Gastroesophageal sphincter (tissue), 4 donors: ENCODE measurements at places on chromosomes 6 and 20. TPM values are rescaled to one million over a fixed set of nuclear protein-coding genes. Genes with fewer than 3 reads are reported as not detected.

DNA sequence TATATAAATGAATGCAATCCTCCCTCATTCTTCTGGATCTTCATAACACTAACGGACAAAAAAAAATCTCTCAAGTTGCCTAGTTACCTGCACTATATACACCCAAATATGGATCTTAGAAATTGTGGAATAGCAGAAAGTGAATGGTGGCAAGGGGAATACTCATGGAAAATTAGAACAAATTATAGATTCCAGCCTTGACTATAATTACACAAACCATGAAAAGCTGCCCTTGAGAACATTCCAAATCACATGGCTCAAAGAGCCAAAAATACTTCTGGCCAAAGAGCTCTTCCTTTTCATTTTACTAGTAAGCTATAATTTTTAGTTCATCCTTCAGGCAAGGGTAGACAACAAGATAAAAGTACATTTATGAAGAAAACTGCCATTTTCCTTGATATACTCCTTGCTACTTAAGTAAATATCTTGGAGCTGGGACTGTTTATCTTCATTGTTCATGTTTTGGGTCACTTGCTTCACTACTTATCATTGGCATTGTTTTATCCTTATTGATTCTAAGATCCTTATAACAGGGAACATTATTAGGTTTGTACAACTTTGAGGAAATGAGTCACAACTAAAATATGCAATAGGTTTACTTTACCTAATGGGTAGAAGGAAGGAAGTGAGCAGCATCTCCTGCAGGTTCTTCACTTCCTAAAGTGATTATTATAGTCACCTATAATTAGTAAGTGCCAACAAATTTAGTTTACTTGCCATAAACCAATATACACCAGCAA, 6.4 kb upstream of the MTRES1 start:
- no peak for ATAC-seq

- no peak for ATAC-seq
These were observed 186.7 kb upstream of the PDE10A start for GRCh38 chr6:165849534-165850430.

DNA sequence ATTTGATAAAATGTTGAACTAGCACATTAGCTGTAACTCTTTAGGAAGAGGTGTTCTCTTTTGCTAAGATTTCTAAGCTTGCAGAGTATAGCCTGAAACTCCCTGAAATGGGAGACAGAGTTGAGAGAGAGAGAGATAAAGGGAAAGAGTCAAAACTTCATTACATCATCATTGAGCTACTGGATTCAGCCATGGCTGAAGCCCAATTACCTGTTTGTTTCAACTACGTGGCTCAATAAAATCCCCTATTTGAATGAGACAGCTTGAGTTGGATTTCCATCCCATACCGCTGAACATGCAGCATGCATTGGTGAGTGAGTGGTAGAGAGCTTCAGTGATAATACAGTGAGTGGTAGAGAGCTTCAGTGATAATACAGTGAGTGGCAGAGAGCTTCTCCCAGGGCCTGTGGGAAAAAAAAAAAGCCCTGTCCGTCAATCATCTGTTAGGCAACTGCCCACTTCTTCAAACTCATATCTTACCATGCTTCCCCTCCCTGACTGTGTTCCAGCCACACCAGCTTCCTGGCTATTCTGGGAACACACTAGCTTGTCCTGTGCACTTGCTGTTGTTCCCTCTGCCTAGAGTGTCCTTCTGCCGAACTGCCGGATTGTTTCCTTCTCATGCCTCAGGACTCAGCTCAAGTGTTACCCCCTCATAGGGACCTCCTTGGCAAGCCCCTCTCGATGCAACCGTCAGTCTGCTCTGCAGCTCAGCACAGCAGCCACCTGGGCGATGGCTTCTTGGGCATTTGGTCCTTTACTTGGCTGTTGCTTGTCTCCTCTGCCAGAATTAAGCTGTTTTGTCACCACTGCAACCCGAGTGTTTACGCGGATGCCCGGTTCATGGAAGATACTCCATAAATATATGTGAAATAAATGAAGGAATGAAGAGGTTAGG, 91.3 kb upstream of the EYA2 start:
- no peak for ATAC-seq

GRCh38 chr20:41180599-41181333, 43.4 kb downstream of the PLCG1 start:
- no peak for ATAC-seq

- no peak for ATAC-seq
These were observed 122.4 kb downstream of the TCP11 start for GRCh38 chr6:35018746-35019145.

- ATAC-seq = peak; percentile 65
These were observed 62.4 kb downstream of the TNFRSF21 start for GRCh38 chr6:47247227-47247797.

DNA sequence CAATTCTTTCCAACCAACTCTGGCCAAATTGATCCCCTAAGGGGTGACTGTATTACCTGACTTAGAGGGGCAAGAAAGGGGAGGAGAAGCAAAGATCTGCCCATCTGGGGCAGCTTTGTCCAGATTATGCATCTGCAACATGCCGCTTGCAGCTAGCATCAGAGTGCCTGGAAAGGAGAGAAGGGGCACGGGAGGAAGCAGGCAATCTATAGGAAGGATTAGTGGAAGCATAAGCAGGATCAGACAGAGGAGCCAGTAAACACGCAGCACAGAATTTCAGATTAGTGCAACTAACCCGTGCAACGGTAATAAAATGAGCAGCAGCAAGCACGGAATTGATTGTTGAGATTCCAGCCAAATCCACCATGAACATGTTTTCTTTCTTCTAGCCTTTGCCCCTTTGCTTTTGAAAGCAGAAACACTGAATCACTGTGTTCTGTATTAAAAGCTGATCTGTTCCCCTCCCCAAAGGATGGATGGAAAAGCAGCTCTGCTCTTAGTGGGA, 643.6 kb upstream of the CHD6 start:
- ATAC-seq = no peak

- no peak for ATAC-seq
These were observed 255.8 kb upstream of the RAB32 start for GRCh38 chr6:146287691-146288369.

DNA sequence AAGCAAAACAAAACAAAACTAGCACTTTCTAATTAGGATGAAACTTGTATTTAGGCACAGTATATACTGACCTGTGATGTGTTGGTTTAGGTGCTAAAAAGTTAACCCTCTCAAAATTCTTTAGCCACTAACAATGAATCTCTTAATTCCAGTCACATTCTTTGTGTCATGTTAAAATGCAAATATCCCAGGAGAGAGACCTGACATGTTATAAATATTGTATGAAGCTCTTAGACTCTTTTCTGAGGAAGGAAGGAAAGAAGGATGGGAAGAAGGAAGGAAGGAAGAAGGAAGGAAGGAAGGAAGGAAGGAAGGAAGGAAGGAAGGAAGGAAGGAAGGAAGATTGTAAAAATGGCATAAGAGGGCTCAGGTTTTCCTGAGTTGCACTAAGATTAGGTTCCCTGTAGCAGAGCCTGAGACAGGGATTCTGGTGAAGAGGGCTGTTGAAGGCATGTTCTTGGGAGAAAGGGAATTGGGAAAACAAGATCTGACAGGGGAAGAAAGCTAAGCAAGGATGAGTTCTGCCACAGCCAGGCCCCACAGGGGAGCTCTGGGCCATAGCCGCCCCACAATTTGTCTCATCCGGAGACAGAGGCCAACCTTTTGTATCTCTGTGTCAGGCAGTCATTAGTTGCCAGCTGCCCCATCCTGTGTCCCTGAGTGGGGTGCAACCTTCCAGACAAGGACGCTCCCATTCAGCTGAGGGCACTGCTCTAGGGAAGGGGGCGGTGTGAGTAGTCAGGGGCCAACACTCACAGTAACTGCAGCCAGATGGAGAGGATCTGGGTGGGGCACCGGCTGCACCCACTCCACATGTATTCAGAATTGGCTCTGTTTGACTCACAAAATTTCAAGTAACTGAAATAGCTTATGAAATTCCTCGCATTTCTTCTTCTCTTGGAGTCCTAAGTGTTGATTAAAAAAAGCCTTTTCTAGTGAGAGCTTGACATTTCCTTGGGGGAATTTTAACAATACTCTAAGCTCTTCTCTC, 189.3 kb upstream of the ARG1 start:
- no peak for ATAC-seq

DNA sequence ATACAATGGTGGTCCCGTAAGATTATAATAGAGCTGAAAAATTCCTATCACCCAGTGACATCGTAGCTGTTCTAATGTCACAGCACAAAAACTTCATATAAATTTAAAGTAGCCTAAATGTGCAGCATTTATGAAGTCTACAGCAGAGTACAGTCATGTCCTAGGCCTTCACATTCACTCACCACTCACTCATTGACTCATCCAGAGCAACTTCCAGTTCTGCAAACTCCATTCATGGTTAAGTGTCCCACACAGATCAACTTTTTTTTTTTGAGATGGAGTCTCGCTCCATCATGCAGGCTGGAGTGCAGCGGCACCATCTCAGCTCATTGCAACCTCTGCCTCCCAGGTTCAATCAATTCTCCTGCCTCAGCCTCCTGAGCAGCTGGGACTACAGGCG, 20.9 kb upstream of the KCNG1 start:
- ATAC-seq = no peak

- peak; percentile 41 for ATAC-seq
These were observed 15.2 kb downstream of the VNN2 start for GRCh38 chr6:132742495-132742894.

- peak; percentile 95 for ATAC-seq
These were observed at the start of gene EXOC2 for GRCh38 chr6:692858-693722. TSS of gene EXOC2 (minus strand) at chr6:693139. CDS start at chr6:637818, 55,321 bp downstream.

- ATAC-seq = no peak
These were observed 3.8 kb downstream of the RIPOR2 start for GRCh38 chr6:24931718-24932691.

- peak; percentile 28 for ATAC-seq
These were observed 535 bp upstream of the ABCF1 start for GRCh38 chr6:30570740-30571074.

DNA sequence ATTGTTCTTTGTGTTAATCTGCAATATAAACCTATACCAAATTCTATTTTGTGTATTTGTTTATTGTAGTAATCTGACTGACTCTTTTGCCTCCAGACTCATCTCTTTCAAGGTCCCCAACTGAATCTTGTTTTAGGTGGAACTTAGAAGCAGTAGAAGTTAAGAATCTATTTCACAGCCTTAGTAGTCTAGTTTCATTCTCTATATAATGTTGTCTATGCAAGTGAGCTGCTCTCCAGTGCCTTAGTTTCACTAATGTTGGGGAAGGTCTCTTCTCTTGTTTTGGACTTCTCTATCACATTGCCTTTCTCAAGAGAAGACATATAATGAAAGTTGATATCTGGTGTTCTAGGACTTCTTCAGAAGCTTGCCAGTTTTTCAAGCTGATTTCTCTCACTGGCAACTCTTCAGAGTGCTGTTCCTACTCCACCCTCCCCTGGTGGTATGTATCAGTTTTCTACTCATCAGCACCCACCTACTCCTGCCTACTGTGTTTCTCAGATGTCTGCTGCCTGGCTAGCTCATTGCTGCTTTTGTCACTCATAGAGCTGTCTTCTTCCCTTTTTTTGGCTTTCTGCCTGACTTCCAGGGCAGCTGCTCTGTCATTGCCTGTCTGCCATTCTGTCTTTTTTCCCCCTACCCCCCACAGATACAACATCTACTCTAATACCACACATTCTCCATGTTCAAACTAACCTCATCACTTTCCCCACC, 82.1 kb downstream of the PTPRA start:
- ATAC-seq = no peak

DNA sequence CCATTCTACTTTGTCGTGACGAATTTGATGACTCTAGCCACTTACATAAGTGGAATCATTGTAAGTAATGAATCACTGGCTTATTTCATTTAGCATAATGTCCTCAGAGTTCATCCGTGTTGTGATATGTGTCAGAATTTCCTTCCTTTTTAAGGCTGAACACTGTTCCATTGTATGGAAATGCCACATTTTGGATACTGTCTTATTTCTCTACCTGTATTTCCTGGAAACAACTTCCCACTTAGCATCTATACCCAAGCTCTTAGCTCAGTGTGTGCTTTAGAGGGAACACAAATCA, 28.8 kb upstream of the GGTLC1 start:
- ATAC-seq = no peak

DNA sequence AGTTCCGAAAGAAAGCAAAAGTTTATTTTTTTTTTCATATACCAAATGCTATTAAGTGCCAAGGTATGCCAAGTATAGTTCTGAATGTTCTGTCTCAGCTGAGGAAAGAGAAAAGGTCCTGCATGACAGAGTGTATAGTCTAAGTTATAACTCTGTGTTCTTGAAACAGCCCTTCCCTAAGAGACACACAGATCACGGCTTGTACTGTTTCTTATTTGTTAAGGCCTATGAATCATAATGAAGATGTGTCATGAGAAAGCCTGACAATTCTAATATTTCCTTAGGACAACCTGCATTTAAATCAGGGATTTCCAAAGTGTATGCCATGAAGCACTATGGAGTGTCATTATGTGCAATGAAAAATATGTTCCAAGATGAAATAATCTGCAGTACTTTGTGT, 538.7 kb upstream of the CDH4 start:
- no peak for ATAC-seq

DNA sequence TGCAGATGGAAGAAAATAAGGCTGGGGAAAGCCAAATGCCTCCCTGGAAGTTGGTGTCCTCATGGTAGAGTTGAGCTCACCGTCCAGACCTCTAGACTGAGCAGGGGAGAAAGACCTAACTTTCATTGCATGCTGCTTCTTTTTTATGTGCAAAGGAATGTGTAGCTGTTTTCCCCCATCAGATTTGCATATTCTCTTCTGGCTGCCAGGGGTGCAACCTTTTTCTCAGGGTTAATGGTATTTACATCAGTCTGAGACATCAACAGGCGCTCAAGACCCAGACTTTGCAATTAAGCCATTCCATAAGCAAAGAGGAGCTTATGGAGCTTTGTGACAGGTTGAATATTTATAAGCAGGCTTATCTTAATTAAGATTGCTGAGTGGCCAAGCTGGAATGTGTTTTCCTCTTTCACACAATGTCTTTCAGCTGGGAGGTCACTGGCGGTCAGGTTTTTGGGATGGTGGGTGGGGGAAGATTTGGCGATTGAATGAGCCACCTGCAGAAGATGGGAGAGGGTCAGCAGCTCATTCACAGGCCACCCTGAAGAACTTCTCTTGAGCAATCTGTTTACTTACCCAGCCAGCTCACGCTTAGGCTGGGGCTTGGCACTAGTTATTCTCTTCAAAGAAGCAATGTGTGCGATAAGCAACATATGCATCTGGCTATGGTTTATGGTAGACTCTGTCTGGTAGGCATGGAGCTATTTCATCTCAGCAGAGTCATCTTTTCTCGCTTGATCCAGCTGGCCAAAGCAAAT, 88.6 kb downstream of the SCP2D1 start:
- no peak for ATAC-seq

- peak; percentile 28 for ATAC-seq
These were observed 668.2 kb upstream of the GJE1 start for GRCh38 chr6:141464490-141464889.

DNA sequence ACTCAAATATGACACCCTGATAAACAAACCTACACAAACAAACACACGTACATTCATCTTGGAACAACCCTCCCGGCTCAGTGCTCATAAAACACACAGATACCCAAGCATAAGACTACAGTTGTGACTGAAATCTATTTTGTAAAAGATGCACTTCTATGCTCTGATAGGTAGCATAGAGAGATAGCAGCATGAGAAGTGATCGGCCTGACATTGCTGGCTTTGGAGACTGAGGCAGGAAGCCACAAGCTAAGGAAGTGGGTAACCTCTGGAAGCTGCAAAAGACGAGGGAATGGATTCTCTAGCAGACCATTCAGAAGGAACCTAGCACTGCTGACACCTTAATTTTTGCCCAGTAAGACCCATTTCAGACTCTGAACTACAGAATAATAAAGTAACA, 1.6 kb upstream of the RNF39 start:
- no peak for ATAC-seq

GRM1 gene
- total RNA-seq = not detected

RUNX2 gene
- 0.16 TPM for total RNA-seq

CDS2 gene
- total RNA-seq = 72.1 TPM

PBOV1 gene
- total RNA-seq = not detected

SRMS gene
- not detected for total RNA-seq

CRIP3 gene
- total RNA-seq = not detected

MSH5 gene
- total RNA-seq = 8.7 TPM

LPA gene
- total RNA-seq = not detected
